SIG-M5 (cell line): ENCODE measurements at places on chromosomes 13 and 19.

DNA sequence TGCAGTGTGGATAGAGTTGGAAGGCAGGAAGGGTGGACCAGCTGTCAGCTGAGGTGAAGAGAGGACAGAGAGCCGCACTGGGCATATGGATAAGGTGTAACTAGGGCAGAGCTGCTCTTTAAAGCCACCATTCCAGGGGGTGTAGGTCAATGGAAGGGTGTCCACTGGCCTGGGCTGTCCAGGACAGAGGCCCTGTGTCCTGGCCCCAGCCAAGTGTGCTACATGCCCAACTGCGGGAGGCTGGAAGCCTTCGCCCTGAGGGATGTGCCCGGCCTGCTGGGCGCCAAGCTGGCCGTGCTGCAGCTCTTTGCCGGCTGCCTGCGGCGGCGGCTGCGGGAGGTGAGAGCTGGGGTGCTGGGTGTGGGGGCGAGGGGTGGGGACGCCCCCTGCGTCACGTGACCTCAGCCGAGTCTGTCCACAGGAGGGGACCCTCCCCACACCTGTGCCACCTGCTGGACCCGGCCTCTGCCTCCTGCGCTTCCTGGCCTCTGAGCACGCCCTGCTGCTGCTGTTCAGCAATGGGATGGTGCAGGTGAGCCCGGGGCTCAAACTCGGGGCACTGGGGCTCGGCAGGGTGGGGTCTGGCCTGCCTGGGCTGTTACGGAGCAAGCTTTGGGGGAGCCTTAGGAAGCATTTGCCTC, 9.8 kb downstream of the PLK5 start:
- no peak for DNase-seq

DNA sequence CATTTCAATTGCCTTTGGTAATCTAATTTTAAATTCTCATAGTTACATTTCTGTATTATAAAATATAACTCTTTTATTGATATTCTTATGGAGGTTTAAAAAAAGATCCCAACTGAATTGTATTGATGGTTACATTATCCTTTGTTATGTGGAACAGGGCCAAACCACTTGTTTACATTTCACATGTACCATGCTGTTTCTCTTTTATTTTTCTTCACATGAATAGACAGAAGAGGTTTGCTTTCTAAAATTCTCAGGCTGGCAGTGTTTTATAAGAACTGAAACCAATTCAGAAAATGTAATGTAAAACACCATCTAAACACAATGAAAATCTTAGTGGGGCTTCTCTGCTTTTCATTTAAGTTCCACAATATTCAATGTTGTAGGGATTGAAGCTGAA, 122.5 kb downstream of the GPC5 start:
- DNase-seq = no peak

GRCh38 chr19:10764340-10764894, 46.5 kb downstream of the DNM2 start:
- no peak for DNase-seq

DNA sequence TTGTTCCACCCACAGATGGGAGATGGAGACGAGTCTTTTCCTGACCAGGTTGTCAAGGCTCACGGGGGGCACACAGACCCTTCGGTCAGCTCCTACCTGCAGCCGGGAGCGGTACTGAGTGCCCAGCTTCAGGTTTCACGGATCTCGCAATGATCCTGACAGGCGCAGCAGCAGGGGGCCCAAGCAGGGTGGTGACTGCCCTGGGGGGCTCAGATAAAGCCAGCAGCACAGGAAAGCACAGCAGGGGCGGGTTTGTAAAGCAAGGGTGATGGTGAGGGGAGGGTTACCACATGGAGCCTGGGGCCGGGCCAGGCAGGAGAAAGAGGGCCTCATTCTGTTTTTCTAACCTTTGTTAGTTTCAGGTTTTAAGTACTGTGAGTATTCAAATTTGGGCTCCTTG, 41.7 kb upstream of the ATP11A start:
- no peak for DNase-seq

- no peak for DNase-seq
Measured at GRCh38 chr13:94858856-94859255, 146.5 kb upstream of the SOX21 start.

GRCh38 chr13:21060338-21061028, 903 bp downstream of the LATS2 start:
- no peak for DNase-seq

GRCh38 chr19:39832341-39833083, 1.4 kb downstream of the DYRK1B start:
- DNase-seq = no peak

- no peak for DNase-seq
Measured at GRCh38 chr19:49361438-49362047, 673 bp downstream of the TEAD2 start.

GRCh38 chr13:104286566-104287290, 1220.5 kb upstream of the SLC10A2 start:
- no peak for DNase-seq

GRCh38 chr13:44263751-44264620, 109.6 kb upstream of the SERP2 start:
- no peak for DNase-seq

- DNase-seq = no peak
Measured at GRCh38 chr13:45063261-45063860, 56.9 kb upstream of the GTF2F2 start.

- no peak for DNase-seq
Measured at GRCh38 chr13:111337206-111337605, 16.8 kb downstream of the TEX29 start.

DNA sequence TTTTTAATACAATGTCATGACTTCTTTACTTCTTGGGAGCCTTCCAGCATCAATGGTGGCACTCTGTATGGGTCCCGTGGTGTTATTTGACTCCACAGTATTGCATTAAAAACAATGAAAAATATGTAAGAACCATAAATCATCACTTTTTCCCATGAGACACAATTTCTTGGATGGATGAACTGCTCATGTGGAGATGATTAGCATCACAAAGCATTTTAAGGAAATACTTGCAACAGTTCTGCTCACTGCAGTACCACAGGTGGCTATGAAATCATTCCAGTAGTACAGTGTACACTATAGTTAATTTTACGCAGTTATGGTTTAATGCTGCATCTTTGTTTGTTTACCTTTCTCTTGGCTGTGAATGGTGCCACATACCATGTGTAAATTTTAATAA, 37.2 kb upstream of the C1QTNF9B start:
- no peak for DNase-seq

- no peak for DNase-seq
Measured at GRCh38 chr19:1365319-1366269, 18.1 kb upstream of the NDUFS7 start.

GRCh38 chr13:108816375-108816774, 187.0 kb downstream of the MYO16 start:
- DNase-seq = no peak

DNA sequence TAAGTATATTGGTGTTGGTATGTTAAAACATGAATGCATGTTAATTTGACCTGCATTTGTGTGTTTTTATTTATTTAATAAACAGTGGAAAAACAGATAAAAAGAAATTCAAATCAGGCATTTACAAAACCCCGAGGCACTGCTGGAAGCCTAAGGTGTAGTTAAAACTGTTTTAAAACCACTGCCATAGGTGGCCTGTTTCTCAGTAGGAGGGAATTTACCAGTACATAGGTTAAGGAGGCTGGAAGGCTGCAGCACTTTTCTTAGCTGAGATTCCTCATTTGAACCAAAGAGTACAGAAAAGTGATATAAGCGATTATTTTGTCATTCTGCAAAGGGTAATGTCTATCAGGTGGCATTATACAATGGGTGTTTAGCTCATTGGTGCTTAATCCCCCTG, 99.6 kb downstream of the PAN3 start:
- DNase-seq = no peak

- no peak for DNase-seq
Measured at GRCh38 chr13:110070511-110071120, 236.3 kb downstream of the COL4A1 start.

GRCh38 chr13:79612604-79613003, 131.6 kb downstream of the NDFIP2 start:
- DNase-seq = no peak
